ENCODE measurements at places on chromosomes 6 and 20. TPM values are rescaled to one million over a fixed set of nuclear protein-coding genes. Genes with fewer than 3 reads are reported as not detected.

- no peak for DNase-seq
These were observed 12.2 kb downstream of the HNF4A start for GRCh38 chr20:44367746-44368145.

DNA sequence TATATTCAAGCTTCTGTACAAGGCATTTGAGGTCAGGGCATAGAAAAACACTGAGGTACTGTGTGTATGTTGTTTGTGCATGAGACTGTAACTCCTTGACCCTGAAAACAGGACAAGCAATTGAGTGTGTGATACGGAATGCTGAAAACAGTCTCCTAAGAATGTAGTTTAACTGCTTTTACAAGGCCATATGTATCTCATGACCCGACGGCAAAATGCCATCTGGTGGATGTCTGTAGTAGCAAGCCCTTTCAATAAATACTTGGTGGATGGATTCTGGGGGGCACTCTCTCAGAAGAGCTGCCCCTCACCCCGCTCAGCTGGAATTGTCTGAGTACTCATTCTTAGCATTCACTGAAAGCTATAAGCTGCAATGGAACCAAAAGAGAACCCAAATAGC is 69.3 kb upstream of the EYS start:
- DNase-seq = no peak

DNA sequence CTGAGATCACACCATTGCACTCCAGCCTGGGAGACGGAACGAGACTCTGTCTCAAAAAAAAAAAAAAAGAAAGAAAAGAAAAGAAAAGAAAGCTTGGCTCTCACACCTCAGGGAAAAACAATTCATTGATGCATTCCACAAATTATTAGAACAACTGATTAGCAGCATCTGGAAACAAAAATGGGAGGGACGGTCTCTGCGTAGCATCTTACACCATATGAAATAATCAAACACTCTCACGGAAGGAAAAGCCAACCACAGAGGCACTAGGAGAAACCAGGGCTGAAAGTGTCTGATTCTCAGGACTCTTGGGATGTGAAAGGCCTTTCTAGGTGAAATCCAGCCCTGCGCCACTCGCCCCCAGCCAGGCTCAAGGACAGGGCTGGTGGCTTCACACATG is 2.3 kb upstream of the HELZ2 start:
- no peak for DNase-seq

Gene SLC17A3
- total RNA-seq = 0.42 TPM

DNA sequence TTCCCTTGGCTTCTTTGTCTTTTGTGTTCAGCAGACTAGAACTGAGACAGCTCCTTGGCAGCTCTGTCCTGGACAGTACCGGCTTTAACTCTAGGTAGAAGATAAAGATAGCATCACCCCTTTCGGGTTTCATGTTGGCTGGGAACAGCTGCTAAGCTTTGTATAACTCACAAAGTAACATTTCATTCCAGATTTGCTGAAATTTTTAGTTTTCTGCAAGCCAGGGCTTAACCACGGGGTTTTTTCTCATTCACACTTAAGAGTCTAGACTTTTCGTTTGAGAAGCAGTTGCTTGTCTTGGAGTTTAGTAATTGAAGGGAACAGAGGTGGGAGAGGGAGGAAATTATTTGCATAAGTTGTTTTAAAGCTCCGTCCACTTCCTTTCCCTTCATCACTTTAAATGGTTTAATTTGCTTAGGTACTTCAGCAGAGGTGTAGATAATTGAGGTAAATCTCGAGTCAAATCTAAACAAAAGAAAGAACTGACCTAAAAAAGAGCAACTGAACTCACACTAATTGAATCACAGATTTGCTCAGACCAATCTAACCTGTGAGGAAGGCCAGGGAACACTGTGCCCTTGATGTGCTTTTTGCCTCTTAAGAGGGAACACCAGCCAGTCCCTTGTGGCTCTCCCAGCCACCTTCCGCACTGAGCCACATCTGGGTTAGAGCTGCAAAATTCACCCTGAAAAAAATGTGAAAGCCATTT is 48.3 kb downstream of the RREB1 start:
- DNase-seq = no peak

GRCh38 chr6:149847939-149848267 is 16.3 kb downstream of the LRP11 start:
- no peak for DNase-seq

Gene TRAPPC3L
- not detected for total RNA-seq

DNA sequence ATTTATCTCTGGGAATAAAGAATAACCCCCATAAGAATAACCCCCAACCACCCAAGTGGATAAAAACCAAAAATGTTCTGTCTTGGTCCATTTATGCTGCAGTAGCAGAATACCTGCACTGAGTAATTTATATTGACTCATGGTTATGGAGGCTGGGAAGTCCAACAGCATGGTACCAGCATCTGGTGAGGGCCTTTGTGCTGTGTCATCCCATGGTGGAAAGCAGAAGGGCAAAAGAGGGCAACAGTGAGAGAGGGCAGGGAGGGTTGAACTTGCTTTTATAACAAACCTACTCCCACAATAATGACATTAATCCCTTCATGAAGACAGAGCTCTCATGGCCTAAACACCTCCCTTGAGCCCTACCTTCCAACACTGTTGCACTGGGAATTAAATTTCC is 133.7 kb downstream of the ERMARD start:
- DNase-seq = no peak

- no peak for DNase-seq
These were observed 28.2 kb downstream of the MYT1 start for GRCh38 chr20:64192406-64192805.

GRCh38 chr6:157525292-157525889 is 144.4 kb downstream of the ZDHHC14 start:
- DNase-seq = no peak

DNA sequence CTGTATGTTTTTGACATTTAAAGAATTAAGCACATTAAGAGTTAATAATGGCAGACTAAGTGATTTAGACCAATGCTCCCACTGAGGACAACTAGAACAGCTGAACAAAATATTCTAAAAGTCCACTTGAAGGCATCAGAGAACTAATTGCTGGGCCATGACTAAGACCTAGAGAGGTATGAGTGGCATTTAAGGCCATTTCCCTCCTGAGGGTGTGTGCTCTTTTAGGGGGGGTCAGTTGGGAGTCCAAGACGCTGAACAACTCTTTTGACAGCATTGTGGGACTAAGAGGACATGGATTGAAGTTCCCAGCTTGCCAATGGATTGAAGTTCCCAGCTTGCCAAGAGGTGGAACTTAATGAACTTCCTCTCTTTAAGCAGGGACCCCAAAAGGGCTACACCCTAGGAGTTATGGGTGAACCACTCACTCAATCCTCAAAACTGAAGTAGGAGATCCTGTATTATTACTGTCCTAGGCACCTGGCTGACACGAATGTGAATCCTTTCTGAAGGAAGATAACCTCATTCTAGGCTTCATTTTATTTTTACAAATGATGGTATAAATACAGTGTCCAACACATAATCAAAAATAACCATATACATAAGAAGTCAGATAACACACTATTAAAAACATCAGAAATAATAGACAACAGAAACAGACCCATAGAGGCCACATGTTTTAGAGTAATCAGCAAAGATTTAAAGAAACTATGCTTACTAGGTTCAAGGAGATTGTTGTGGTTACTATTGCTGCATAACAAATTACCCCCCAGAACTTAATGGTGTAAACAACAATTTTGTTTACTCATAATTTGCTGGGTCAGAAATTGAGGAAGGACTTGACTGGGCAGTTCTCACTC is 175.1 kb downstream of the VEGFA start:
- DNase-seq = no peak

DNA sequence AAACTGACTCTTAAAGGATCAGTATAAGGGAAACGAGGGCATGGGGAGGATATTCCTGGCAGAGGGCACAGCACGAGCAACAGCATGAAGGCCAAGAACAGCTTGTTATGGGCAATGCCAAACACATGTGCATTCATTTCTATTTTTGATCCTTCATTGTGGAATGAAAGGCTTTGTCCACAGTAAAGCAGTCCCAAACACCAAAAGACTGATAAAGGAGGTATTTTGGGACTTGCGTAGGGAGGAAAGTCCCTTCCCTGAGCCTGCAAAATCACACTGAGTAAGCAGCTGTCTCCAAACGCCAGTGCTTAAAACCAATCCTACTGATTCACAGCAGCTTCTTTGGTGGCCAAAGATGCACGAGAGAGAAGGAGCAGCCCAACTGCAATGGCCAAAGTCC is 138.2 kb downstream of the UNC5CL start:
- no peak for DNase-seq

Gene OPN5
- not detected for total RNA-seq

DNA sequence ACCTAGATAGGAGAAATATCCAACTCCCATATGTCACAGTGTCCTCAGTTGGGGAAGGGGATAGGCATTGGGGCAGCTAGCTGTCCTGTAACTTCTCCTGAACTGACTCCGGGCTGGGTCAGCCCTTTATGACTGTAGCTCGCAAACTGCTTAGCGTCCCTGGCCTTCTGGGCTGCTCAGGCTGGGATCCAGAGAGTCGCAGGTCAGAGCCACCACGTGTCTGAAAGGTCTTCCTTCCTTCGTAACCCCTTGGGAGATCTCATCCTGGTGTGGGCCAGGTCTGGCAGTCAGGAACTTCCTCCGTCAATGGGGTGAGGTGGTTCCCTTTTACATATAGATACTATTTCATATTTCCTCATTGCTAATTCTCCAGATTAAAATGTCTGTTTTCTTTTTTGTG is 28.8 kb upstream of the HINT3 start:
- no peak for DNase-seq

DNA sequence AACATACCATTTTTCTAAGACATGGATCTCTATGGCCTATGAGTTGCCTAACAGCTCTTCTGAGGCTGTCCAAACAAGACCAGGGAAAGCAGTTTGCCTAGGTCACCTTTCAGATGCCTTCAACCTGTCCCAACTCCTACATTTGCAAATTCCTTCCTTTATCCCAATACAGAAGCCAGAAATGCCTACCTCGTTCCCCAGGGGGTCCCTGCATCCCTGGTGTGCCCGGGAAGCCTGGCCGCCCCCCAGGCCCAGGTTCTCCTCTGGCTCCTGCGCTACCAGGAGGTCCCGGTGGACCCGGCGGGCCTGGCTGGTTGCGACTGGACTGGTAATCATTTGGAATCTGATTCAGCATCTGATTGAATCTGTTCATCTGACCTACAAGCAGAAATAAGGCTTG is 115.9 kb downstream of the COL12A1 start:
- DNase-seq = no peak

DNA sequence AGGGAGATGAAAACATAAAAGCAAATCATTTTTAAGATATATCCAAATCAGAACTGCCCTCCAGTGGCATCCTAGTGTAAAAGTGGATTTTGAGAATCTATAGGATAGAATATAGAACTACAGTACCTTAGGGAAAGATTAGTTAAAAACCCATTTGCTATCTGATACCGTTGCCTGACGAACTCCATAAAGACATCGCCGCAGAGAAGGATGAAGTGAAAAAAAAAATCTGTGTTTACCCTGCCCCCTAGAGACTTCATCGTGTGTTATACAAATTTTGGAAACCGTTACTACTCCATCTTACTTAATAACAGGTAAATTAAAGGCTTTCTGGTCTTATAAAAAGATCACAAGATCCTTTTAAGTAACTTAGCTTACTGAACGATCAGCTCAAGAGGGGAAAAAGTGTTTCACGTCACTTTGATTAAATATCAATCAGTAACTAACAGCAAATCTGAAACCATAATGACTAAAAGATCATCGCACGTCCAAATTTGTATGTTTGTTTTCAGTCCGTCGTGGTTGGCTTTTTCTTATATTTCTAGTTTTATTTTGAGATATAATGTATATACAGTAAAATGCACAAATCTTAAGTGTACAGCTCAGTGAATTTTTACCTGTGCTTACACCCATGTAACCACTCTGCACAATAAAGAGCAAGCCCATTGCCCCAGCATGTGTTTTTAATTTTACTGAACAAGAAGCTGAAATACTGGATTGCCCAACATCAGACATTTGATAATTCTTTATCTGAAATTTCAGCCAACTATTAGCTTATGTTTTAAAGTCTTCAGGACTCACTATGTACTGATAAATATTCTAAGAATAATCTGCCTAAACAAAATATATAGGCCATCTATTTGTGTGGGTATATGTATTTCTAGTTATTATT is 881 bp upstream of the MCM3 start:
- no peak for DNase-seq

All from ovary (tissue), 10 donors.